ENCODE measurements at places on chromosomes 13 and 19. TPM values are rescaled to one million over a fixed set of nuclear protein-coding genes. Genes with fewer than 3 reads are reported as not detected.

GRCh38 chr19:2166741-2167738 is 3.3 kb downstream of the DOT1L start:
- DNase-seq: no peak

- no peak for DNase-seq
Measured at GRCh38 chr19:3975637-3976087, 4.8 kb upstream of the DAPK3 start.

Gene NPHS1
- total RNA-seq: not detected

GRCh38 chr13:103883164-103883563 is 816.9 kb upstream of the SLC10A2 start:
- peak; percentile 60 for DNase-seq

Gene CYP2S1
- total RNA-seq: 17.5 TPM

Gene OR7A5
- total RNA-seq: not detected

DNA sequence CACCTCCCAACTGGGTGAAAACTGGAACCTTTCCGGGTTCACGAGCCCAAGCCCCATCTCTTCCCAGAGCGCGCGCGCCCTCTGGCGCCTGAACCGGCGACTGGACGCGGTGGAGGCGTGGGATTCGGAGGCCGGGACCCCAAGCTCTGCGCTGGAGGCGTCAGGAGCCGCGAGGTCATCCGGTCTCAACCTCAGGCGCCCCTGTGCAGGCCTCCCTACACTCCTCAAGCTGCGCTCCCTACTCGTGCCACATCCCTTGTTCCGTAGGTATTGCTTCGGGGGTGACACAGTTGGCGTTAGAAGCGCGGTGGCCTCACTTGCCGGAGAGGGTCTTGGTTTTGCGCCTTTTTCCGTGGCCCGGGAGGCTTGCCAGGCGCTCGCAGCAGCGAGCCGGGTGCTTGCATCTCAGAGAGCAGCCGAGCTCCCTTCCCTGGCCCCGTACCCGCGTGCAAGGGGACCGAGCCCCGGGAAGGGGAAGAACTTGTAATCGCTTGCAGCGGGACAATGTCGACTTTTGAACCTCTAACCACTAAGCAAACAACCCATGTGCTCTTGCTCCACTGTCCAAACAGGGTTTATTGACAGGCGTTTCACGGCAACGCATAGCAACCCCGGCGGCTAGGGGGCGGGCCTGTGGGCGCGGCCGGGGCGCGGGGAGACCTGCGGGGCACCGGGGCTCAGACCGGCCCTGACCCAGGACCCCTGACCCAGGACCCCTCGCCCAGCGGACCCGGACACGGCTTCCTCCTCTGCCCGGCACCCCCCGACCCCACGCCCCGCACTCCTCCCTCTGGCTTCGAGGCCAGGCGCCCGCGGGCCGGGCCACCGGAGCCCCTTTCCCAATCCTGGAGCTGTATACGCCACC is 8.5 kb downstream of the CDX2 start:
- peak; percentile 83 for DNase-seq

DNA sequence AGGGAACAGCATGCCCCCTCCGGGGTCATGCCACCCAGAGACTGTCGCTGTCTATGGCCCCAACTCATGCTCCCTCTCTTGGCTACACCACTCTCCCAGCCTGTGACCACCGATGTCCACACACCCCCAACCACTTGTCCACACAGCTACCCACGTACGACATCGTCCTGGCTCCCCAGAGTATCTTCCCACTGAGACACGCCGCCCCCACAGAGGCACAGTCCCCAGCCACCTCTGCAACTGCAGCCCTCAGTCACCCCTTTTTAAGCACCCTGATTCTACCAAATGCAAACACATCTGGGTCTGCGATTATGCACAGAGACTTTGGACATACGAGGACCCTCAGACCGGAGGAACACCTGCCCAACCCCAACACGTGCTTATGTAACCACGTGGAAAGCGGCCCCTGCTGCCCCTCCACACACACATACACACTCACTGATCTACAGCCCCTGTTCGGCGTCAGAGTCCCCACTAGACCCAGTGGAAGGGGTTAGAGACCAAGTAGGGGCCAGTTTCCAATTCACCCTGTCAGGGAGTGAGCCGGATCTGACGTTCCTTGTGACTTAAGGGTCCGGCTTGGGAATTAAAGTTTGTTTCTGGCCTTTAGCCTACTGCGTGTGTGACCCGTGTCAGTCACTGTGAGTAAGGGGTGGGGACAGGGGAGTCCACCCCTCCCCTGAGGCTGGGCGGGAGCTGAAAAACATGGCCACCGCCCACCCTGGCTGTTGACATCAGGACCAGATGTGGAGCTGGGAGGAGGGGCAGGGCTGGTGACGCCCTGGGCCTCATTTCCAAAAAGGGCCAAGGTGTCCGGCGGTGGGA is 11.9 kb upstream of the AXL start:
- DNase-seq: no peak

GRCh38 chr13:28340272-28340793 is 154.6 kb downstream of the FLT1 start:
- no peak for DNase-seq

DNA sequence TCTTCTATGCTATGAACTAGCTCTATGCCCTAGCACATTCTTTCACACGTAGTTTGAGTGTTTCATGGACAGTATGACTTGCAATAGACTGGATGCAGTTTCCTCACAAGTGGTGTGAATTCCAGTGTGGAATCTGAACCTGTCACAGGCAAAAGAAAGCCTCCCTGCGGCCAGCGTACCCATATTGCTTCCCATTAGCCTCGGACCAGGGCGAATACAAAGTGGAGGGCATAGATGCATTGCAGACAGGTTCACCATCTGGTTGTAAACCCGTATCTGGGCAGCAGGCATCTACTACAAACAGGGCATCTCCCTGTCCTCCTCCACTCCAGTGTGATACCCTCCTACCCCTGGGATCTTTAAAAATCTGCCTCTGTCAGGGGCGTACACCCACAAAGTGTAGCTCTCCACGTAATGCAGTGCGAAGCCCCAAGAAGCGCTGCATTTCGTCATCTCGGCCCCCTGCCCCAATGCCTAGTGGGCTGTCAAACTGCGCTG is 1.4 kb upstream of the CIC start:
- no peak for DNase-seq

DNA sequence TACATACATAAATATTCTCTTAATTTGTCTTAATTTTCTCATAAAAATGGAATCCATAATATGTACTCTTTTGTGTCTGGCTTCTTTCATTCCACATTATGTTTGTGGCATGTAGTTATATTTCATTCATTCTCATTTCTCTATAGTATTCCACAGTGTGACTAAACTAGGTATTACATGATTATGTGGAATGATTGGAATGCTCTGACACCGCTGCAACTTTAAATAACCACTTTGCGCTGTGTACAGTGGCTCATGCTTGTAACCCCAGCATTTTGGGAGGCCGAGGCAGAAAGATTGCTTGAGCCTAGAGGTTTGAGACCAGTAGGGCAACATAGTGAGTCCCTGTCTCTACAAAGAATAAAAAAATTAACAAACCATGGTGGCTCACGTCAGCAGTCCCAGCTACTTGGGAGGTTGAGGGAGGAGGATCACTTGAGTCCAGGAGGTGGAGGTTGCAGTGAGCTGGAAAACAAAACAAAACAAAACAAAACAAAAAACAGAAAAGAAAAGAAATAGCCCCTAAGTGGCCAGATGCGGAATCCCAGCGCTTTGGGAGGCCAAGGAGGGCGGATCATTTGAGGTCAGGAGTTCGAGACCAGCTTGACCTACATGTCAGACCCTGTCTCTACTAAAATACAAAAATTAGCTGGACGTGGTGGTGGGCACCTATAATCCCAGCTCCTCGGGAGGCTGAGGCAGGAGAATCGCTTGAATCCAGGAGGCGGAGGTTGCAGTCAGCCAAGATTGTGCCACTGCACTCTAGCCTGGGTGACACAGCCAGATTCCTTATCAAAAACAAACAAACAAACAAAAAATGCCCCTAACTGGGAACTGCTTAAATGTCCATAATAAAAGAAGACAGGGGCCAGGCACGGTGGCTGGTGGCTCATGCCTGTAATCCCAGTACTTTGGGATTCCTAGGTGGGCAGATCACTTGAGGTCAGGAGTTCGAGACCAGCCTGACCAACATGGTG is 8.0 kb upstream of the SAE1 start:
- DNase-seq: no peak

DNA sequence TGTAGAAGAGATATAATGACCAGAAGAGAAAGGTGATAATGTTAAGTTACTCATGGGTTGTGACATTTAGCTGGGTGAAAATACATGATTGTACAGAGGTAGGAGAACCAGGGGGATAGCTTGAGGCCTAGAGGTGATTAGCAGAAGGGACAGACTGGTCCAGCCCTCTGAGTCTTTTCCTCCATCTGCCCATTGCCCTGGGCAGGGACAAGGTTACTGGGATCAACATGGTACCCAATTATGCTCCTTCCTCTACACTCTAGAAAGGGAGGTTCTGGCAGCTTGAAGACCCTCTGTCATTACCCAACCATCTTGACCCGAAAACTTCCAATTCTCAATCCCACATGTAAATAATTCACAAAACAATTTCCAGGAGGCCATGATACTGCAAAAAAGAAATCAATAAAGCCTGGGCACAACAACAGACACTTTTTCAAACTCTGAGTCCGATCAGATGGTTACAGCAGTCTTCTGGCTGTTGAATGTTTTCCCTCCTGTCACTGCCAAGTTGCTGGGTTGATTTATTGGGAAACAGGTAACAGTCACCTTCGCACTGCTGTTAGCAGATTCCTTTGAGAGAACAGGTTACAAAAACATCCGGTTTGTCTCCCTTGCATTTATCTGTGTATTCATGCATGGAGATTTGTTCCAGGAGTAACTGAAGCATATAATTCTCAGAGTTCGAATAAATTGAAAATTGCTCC is 239.1 kb upstream of the HTR2A start:
- no peak for DNase-seq

GRCh38 chr13:36837354-36838092 is 18.5 kb downstream of the RFXAP start:
- DNase-seq: no peak

DNA sequence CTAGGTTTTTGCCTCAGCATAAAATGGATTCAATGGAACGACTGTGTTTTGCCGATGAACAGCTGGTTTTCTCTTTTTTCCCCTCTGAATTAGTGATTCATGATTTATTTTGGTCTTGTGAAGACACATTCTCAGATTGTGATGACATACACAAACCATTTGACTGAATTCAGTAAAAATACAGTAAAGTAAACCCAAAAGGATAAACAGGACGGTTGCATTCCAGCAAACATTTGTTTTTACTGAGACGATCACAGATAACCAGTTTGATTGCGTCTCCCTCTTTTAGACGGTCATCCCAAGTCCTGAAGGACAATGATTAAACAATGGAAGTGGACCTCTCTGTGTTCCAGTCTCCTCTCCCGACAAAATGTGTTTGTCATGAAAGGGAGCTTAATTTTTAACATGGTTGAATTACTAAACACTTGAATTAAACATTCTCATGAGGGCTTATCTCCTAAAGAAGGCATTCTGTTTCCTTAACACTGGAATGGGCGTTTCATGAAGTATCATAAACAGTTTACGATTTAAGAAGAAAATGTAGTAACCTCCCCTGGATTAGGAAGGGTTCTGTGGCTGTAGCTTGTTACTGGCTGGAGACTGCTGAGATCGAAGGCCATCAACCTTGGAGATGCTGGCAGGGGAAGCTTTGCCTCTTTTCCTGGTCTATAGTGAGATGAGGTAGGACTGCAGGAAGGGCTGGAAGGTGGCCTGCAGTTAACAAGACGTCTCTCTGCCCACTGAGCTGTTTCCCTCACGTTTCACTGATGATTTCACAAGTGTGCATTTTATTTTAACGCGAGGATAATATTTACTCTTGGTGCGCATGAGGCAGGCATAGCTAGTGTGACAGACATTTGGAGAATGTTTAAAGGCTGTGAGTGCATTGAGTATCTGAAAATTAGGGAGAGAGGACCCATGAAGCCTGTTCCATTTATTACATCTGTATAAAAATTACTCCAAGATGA is 457.9 kb downstream of the FGF9 start:
- DNase-seq: no peak

- DNase-seq: no peak
Measured at GRCh38 chr13:77554069-77554468, 18.6 kb downstream of the SCEL start.

GRCh38 chr13:90926459-90926858 is 421.0 kb upstream of the MIR17HG start:
- DNase-seq: no peak

DNA sequence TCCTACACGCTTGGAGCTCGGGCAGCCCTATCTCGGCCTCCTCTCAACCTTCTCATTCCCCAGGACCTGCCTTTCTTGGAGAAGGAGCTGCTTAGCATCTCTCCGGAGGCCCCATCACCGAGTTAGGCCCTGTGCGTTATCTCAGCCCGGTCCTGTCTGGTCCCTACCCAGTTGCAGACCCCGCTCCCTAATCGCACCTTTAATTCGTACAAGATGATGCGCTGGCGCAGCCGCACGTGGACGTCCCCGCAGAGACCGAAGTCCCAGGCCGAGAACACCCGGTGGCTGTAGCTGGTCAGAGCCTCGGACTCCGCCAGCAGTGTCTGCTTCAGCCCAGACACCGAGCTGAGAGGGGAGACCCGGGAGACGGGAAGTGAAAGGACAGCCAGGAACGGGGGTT is 5.7 kb upstream of the LENG1 start:
- no peak for DNase-seq

DNA sequence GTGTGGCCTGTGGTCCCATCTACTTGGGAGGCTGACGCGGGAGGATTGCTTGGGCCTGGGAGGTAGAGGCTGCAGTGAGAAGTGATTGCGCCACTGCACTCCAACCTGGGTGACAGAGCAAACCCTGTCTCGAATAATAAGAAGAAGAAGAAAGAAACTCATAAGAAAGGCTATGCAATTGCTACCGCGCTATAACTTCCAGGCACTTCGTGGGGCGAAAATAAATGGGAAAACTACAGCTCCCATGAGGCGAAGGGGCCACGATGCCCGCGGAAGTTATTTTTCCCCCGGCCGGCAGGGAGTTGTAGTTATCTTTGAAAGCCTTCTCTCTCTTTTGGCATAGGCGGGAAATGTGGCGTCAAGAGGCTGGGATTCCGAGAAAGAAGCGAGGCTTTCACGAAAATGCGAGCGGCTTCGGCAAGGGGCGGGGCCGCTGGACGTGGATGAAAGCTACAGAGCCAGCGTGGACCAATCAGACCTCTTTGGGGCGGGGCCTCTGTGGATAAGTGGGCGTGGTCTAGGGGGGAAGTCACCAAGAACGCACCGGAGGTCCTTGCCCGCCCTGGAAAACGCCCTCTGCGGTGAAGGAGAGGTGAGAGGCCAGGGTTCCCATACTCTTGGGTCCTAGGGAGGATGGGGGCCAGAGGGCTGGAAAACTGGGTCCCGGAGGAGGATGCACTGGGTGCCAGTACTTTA is at the start of gene NUCB1:
TSS of gene NUCB1 (plus strand) at position 532 of the 696 bp plus-strand sequence. CDS start 485 bp downstream, outside the sequence.
- peak; percentile 98 for DNase-seq

Gene TMEM221
- 1.4 TPM for total RNA-seq

DNA sequence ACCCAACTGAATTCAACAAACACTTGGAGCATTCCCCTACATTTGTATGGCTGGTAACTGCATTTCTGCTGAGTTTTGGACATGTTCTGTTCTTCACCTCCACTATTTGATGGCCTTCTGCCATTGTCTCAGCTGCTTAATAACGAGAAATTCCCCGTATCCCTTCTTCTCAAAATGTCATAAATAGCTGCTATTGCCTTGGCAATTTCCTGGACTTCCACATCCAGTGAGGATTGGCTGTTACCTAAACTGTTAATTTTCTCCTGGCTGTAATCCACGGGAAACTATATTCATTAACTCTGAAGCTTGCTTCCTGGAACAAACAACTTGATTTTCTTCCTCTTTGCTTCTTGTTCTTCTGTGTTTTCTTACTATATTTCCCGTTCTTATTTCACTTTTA is 69.5 kb upstream of the TDRD3 start:
- DNase-seq: no peak

All from endothelial cell (in vitro differentiated cells).